ENCODE measurements at places on chromosomes 13 and 19.

DNA sequence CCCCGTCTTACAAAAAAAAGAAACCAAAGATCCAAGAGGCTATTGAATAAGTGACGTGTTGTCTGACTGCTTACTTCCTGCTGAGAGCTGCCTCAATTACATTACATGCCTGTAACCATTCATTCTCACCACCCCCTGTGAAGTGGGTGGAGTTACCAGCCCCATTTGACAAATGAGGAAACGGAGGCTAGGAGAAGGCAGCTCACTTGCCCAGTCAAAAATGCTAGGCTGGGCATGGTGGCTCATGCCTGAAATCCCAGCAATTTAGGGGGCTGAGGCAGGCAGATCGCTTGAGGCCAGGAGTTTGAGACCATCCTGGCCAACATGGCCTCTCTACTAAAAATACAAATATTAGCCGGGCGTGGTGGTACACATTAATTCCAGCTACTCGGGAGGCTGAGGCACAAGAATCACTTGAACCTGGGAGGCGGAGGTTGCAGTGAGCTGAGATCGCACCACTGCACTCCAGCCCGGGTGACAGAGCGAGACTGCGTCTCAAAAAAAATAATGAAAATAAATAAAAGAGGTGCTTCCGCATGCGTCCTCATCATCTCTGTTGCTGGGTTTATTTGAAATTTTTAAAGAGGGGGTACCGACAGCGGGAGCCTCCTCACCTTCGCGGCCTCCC, 499 bp downstream of the LSM7 start:
- H3K4me1 ChIP-seq = peaks cover 21% of the 10 kb centered on the region
- DNase-seq = peak; percentile 82
- no peaks in the 10 kb centered on the region for H3K27me3 ChIP-seq
- H3K36me3 ChIP-seq = no peaks in the 10 kb centered on the region
- H3K4me3 ChIP-seq = peak overlapping the region; percentile 93

DNA sequence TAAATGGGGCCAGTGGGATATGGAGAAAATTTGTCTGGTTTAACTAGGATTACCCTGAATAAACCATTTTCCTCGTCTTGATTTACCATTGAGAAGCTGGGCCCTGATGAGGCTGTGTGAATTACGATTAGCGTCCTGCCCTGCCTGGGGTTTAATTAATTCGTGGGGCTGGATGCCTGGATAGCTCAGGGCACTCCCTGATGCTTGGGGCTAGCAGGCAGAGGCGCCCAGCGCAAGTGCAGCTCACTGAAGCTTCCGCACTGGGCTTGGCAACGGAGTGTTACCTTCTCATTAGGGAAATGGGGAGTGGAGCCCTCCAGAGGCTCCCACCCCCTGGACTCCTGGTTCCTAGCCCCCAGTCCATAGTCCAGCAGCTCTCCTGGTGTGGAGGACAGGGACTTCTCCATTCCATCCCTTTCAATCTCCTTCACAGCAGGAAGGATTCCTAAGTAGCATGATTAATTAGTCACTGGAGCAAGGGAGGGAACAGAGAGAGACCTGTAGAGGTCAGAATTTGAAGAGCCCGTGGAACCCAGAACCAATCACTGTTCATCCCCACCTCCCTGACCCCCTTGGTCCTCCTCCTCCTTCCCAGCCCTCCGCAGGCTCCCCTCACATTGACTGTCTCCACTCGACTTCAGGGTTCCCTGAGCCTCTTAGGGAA, 107.2 kb downstream of the UQCRFS1 start:
- H3K36me3 ChIP-seq = no peaks in the 10 kb centered on the region
- H3K4me3 ChIP-seq = no peak overlapping the region
- H3K27me3 ChIP-seq = no peaks in the 10 kb centered on the region
- H3K4me1 ChIP-seq = no peaks in the 10 kb centered on the region

GRCh38 chr19:47587295-47587694, 14.3 kb upstream of the ZNF541 start:
- peaks cover 4% of the 10 kb centered on the region for H3K4me1 ChIP-seq
- no peak for DNase-seq
- H3K27ac ChIP-seq = no peak overlapping the region

- no peaks in the 10 kb centered on the region for H3K4me1 ChIP-seq
- DNase-seq = no peak
- no peaks in the 10 kb centered on the region for H3K36me3 ChIP-seq
These were observed 590.0 kb downstream of the DCT start for GRCh38 chr13:93889430-93889951.

DNA sequence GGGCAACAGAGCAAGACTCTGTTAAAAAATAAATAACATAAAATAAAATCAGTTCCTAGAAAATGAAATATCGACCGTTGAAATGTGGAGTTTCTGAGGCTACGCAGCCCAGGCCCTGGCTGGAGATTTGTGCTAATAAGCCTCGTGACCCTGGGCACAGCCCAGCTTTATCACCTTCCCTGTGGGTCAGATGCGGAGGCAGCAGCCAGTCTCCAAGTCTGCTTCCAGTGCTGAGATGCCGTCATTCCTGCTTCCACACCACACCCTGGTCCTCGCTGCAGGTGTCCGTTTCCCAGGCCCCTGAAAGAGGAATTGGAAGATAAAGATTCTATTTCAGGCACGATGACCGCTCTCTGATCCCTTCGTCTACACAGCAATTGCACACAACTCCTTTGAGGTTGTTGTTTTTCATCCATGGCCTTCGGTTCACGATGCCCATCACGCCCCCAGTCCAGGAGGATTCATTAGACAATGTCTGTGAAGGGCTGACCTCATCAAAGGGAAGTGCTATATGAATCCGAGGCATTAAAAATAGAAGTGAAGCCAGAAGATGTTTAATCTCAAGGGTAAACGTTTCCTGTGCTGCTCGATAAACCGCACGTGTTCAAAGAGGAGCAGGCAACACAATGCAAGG, 48.3 kb upstream of the ATP11A start:
- peaks cover 5% of the 10 kb centered on the region for H3K4me1 ChIP-seq
- no peaks in the 10 kb centered on the region for H3K27me3 ChIP-seq
- no peak overlapping the region for H3K4me3 ChIP-seq
- no peak for DNase-seq
- no peaks in the 10 kb centered on the region for H3K36me3 ChIP-seq
- no peak overlapping the region for H3K27ac ChIP-seq
